ENCODE measurements at places on chromosomes 2 and 18.

DNA sequence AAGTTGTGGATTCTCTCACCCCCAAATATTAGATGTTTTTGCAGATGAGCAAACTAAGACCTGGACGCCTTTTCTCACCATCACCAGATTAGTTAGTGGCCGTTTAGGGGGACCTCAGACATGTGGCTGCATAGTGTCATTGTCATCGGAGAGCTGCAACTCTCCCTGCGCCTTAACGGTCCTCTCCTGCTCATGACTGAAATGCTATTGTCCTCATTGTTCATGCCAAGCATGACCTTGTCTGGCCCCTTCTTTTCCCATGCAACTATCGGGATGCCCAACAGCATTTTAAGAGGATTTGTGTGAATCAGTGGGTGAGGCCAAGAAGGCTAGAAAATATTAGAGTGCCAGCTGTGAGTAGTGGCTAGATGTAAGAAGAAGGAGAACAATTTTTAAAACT lies 174.2 kb downstream of the SOCS6 start:
- DNase-seq: no peak

DNA sequence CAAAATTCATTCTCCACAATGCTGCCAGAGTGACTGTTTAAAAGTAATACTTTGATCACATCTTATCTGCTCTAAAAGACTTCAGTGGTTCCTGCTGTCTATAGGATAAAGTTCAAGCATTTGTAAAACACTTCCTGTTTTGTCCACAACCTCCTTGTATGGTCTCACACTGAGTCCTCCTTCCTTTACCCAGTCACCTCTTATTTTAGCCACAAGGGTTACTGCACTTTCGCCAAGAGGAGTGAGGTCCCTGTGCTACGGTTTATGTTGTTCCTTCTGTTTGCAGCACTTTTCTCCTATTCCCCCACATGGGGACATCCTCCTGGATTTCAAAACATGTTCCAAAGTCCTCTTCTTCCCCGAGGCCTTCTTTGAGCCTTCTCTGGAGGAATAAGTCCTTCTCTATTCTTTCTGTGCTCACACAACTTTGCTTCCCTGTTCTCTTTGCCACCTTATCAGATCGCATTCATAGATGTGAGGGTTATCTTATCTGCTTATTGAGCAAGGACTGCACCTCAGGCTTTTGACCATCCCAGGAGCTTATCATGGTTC lies 112.2 kb upstream of the NABP1 start:
- DNase-seq: no peak

DNA sequence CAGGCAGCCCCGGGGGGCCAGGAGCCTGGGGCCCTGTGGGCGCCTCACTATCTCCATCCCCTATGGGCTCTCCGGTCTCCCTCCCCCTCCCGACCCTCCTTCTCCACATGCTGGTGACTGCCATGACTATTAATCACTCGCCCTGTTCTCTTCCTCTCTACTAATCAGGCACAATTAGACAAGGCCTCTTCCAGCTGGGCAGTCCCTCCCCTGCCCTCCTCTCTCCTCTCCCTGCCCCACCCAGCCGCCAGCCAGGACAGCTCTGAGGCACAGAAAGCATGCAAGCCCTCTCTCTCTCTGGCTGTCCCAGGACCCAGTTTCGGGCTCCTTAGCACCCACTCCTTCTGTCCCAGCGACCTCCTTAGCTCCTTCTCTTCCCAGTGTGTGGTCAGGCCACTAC lies 5.8 kb downstream of the ASIC4 start:
- DNase-seq: no peak

GRCh38 chr2:234427081-234428061 lies 69.5 kb downstream of the ARL4C start:
- DNase-seq: peak; percentile 78

DNA sequence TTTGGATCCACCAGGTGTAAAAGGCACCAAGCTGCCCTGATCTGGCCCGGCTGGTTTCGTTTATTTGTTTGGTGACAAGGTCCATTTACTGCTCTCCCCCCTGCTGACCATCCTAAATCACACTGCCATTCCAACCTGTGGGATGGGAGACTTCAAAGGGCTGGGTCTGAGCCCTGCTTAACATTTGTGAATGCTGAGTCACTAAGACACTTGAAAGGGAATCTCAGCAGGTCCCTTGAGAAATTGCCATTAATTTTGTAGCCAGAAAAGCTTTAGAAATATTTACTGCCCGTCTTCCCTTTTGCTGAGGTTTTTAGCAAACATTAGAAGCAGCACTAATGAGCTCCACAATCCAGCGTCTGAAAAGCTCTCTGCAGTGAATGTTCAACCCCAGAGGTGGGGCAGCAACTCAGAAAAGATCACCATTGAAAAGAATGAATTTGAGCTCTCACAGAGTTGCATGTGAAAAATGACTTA lies 133.8 kb downstream of the ARL4C start:
- DNase-seq: no peak

DNA sequence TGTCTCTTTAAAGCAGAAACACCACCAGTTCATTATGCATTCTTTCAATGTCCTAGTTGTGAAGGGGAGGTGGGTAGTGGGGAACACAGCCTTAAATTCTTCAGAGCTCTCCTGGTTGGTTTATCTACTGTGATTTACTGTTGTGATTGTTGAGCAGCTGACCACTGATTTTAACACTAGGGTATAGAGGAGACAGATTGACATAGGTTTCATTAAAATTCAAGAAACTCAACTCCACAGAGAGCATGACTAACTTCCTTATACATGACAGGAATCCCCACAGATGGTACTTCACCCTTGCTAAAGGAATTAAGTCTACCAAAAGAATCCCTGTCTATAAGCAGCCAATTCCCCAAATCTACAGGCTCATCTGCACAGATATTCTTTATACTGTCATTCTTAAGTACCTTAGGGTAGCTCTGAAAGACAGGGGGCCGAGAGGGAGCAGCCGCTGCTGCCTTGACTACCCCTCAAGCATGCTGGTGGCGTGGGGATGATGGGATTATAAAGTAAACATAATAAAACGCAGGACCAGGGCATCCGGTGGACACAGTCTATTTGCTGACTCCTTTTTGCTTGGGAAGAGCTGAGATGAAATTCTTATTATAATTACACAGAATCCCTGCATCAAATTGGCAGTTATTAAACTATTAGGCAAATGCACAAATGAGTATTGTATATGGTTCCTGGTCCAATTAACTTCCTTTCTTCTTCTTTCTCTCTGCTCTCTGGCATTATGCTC lies 1377.6 kb upstream of the PIK3C3 start:
- no peak for DNase-seq

- no peak for DNase-seq
Observed at GRCh38 chr18:76673281-76674185, 148.8 kb upstream of the ZNF236 start.

GRCh38 chr2:79083597-79084251 lies 4.1 kb downstream of the REG1B start:
- no peak for DNase-seq

DNA sequence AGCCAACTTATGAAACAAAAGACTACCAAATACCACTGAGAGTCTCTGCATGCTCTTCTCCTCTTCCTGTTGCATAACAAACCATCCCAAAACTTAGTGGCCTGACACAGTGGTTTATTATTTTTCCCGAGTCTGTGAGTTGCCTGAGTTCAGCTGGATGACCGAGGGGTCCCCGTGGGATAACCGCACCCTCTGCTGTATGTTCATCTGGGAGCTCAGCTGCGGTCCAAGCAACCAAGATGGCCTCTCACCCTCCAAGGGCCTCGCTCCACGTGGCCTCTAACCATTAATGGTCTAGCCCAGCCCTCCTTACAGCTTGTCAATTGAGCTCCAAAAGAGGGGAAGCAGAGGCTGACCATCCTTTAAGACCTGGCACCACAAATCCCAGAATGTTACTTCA lies 17.1 kb downstream of the ITM2C start:
- DNase-seq: no peak

DNA sequence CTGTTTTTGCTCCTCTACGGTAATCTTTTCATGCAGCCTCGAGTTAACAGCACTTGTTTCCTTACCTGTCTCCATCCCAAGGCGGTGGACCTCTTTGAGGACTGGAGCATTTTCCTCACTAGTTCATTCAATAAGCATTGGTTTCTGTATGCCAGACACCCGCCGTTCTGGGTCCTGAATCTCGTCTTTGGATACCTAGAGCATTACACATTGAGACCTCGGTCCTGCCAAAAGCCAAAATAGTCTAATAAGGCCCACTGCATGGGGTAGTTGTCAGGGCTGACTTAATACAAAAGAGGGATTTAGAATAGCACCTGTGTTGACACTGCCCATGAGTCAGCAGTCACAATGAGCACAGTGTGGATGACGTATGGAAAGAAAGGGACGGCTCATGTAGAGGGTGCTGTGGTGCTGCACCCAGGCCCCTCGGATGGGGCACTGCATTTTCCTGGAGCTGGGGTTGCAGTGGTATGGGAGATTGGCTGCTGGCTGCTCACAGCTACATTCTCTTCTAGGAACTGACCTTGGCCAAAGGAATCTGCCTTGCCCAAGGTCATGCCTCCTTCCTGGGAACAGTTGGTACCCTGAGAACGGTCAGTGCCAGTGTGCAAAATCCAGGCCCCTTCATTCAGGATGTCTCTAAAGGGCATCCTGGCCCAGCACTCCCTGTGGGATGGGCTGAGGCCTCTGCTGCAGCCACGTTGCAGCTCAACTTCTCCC lies 126.9 kb upstream of the NCK2 start:
- peak; percentile 36 for DNase-seq

DNA sequence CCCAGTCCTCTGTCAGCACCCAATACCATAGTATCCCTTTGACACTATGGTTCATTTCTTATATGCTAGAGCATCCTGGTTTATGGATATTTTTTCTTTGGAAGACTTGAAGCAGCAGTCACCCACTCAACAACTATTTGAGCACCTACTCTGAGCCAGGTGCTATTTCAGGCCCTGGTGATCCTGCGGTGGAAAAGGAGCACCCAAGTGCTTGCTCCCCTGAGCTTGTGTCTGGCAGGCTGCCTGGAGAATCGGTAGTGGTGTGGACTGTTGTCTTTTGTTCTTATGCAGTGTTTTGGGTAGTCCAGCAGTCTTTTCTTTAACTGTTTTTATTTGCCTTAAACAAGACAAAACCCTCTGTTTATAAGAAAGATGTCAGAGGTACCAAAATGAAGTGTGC lies 28.9 kb downstream of the NCK2 start:
- no peak for DNase-seq

- DNase-seq: peak; percentile 82
Observed at GRCh38 chr2:170505631-170506275, 209.4 kb upstream of the SP5 start.

- DNase-seq: no peak
Observed at GRCh38 chr18:28158083-28158581, 18.8 kb downstream of the CDH2 start.

- DNase-seq: no peak
Observed at GRCh38 chr2:54967759-54968365, 82.4 kb downstream of the RTN4 start.

GRCh38 chr2:54052825-54053718 lies 62.3 kb upstream of the ACYP2 start:
- no peak for DNase-seq

- no peak for DNase-seq
Observed at GRCh38 chr2:183063083-183063482, 15.5 kb upstream of the DUSP19 start.

GRCh38 chr2:28231110-28231631 lies 161.5 kb upstream of the FOSL2 start:
- peak; percentile 57 for DNase-seq

DNA sequence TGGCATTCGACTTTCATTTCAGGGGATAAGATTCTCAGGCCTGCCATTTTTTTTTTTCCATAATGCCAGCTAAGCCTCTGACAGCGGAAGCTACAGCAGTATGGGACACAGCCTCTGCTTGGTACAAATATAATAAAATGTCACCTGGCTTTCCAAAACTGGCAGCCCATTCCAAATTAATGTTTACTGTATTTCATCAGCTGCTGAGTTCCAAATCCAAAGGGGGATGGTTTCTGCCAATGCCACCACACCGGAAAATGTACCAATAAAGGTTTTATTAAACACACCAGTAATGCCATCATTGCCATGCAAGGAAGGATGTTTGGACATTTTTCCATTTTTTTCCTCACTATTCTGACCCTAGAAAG lies 275.8 kb upstream of the CCDC68 start:
- DNase-seq: no peak

- no peak for DNase-seq
Observed at GRCh38 chr18:46542545-46542944, 114.5 kb downstream of the LOXHD1 start.

DNA sequence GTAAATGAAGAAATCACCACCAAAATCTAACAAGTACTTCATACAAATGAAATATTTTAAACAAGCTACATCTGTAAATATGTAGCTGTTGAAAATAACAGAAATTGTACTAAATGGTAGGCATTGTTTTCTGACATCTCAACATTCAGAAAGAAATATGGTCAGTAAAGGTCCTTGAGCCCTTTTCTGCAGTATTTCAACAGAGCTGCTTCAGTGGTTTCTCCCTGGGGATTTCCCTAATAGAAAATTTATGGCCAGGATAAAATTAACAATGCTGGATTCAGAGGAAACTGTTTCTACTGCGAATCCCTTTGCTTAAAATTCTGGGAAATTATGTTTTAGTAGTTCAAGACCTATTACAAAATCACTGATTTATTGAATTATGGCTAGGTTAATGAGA lies 256.6 kb downstream of the PIEZO2 start:
- DNase-seq: no peak

GRCh38 chr2:176085861-176086771 lies 2.4 kb upstream of the EVX2 start:
- peak; percentile 32 for DNase-seq

GRCh38 chr2:109720380-109721106 lies 73.6 kb upstream of the RGPD5 start:
- peak; percentile 20 for DNase-seq

DNA sequence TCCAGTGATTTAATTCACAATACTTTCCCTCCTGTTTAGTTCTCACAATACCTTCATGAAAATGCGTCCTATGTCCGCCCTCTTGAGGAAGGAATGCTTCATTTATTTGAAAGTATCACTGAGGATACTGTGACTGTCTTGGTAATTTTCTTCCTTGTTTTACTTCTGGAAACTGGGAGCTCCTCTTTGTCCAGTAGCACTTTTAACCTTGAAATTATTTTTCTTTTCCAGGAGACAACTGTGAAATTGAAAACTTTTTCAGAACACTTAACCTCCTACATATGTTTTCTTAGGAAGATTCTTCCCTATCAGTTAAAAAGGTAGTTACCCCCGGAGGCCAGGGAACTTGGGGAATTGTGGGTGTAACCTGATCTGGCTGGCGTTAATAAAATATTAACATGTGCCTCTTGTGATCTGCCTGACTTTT lies 58.9 kb upstream of the STON1 start:
- DNase-seq: no peak

GRCh38 chr18:48100651-48101165 lies 170.2 kb upstream of the SMAD2 start:
- DNase-seq: no peak

GRCh38 chr2:39135690-39136259 lies 14.9 kb upstream of the SOS1 start:
- DNase-seq: no peak

GRCh38 chr2:160934991-160935390 lies 225.2 kb upstream of the TANK start:
- no peak for DNase-seq
